ENCODE measurements at places on chromosomes 7 and 10. TPM values are rescaled to one million over a fixed set of nuclear protein-coding genes. Genes with fewer than 3 reads are reported as not detected.

- H3K4me1 ChIP-seq = peaks cover 17% of the 10 kb centered on the region
- no peaks in the 10 kb centered on the region for H3K27me3 ChIP-seq
- H3K4me3 ChIP-seq = no peak overlapping the region
- H3K27ac ChIP-seq = no peak overlapping the region
- H3K36me3 ChIP-seq = no peaks in the 10 kb centered on the region
These were observed 106.3 kb downstream of the ATXN7L1 start for GRCh38 chr7:105769901-105770628.

The TCF7L2 gene
- 71.1 TPM for total RNA-seq

- no peaks in the 10 kb centered on the region for H3K4me1 ChIP-seq
- H3K36me3 ChIP-seq = peaks cover 11% of the 10 kb centered on the region
- DNase-seq = no peak
- no peak overlapping the region for H3K4me3 ChIP-seq
These were observed 94.3 kb downstream of the IDE start for GRCh38 chr10:92479547-92479946.

GRCh38 chr10:21463436-21463835, 62.0 kb downstream of the SKIDA1 start:
- H3K27me3 ChIP-seq = no peaks in the 10 kb centered on the region
- H3K4me1 ChIP-seq = no peaks in the 10 kb centered on the region
- H3K27ac ChIP-seq = no peak overlapping the region
- no peaks in the 10 kb centered on the region for H3K36me3 ChIP-seq
- DNase-seq = no peak

DNA sequence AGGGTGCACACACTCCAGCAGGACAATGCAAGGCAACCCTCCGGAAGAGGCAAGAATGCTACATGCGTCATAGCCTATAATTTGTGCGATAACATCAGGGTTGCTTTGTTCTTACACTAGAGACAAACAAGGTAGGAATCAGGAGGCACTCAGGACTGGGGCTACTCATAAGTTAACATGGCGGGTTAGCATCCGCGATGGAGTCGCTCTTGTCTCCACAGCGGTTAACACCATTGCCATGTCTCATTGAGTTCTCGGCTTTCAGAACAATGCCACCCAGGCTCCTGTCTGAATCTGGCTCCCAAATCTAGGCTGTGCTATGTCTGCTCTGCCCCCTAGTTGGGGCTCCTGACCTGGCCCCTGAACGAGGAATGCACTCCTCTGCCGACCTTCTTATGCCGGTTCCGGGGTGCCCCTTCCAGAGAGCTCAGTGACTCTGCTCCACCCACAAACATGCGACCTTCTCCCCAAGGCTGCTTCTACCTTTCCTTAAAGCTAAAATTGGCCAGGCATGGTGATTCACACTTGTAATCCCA, 24.9 kb upstream of the SLF2 start:
- H3K36me3 ChIP-seq = no peaks in the 10 kb centered on the region
- H3K27me3 ChIP-seq = no peaks in the 10 kb centered on the region
- H3K4me3 ChIP-seq = no peak overlapping the region
- no peaks in the 10 kb centered on the region for H3K4me1 ChIP-seq
- H3K27ac ChIP-seq = no peak overlapping the region

The ABHD11 gene
- total RNA-seq = 29.4 TPM

The TLL2 gene
- total RNA-seq = 1.8 TPM

The HABP2 gene
- total RNA-seq = not detected

GRCh38 chr10:128185627-128186026, 59.4 kb upstream of the MKI67 start:
- H3K27ac ChIP-seq = no peak overlapping the region
- H3K27me3 ChIP-seq = no peaks in the 10 kb centered on the region
- DNase-seq = no peak
- peaks cover 18% of the 10 kb centered on the region for H3K36me3 ChIP-seq
- no peak overlapping the region for H3K4me3 ChIP-seq

The MSANTD7 gene
- total RNA-seq = 25.0 TPM

- no peak overlapping the region for H3K4me3 ChIP-seq
- H3K27me3 ChIP-seq = no peaks in the 10 kb centered on the region
- no peaks in the 10 kb centered on the region for H3K4me1 ChIP-seq
- no peak for DNase-seq
- no peak overlapping the region for H3K27ac ChIP-seq
These were observed 113.2 kb downstream of the MICALL2 start for GRCh38 chr7:1345796-1346755.

DNA sequence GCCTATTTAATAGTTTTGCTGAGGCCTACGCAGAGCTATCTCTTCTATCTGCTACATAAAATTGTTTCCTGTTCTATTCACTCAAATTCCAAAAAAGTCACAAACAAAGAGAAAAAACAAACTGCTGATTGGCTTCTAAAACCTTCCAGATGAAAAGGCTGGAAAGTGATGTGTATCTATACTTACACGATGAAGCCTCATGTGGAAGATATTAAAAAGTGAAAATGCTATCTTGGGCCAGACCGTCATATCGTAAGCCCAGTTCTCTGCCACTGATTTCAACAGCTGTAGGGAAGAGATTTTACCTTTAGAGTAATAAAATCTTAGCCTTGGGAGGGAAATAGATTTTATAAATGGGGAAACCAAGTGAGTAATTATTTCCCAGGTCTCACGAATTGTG, 394.8 kb downstream of the KIF20B start:
- H3K4me1 ChIP-seq = peaks cover 3% of the 10 kb centered on the region
- no peak for DNase-seq
- H3K4me3 ChIP-seq = no peak overlapping the region
- no peaks in the 10 kb centered on the region for H3K36me3 ChIP-seq

GRCh38 chr10:127012769-127013152, 107.5 kb downstream of the DOCK1 start:
- no peak for DNase-seq
- H3K27me3 ChIP-seq = no peaks in the 10 kb centered on the region
- H3K27ac ChIP-seq = no peak overlapping the region
- no peak overlapping the region for H3K4me3 ChIP-seq
- peaks cover 5% of the 10 kb centered on the region for H3K36me3 ChIP-seq

DNA sequence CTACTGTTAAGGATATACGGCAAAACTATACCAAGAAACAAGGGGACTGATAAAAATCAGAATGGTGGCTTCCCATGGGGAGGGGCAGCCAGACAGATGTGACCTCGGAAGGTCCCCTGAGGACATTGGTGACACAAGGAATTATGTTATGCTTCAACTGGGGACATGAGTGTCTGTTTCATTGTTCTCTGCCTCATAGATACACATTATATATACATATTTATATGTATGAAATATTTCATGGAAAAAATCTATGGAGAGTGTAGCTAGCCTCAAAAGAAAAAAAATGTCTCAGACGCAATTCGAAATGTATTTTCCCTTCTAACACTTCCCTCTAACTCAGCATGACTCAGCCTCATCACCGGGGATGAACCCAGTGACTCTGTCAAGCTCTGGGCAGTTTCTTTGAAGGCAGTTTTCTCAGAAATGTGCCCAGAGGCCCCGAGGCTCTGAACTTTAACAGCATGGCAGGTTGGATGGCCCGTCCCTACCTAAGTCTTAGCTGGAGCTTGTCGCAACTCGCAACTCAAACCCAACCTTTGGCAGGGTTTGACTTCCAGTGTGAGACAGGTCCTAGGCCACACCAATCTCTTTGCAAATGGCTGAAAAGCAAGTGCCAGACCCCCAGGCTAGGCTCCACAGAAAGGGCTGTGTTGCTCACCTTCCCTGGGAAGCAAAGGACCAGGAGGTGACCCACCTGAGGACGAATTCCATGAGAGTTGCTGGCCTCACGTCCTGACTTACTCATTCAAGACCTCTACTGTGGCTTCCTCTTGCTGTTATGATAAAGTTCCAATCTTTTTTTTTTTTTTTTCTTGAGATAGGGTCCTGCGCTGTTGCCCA, 86.9 kb downstream of the CARD11 start:
- no peak overlapping the region for H3K4me3 ChIP-seq
- no peaks in the 10 kb centered on the region for H3K4me1 ChIP-seq
- DNase-seq = no peak
- no peak overlapping the region for H3K27ac ChIP-seq
- peaks cover 18% of the 10 kb centered on the region for H3K36me3 ChIP-seq
- no peaks in the 10 kb centered on the region for H3K27me3 ChIP-seq

The OR2A12 gene
- total RNA-seq = not detected

The ABCA13 gene
- total RNA-seq = 0.11 TPM

- no peak overlapping the region for H3K27ac ChIP-seq
- no peak overlapping the region for H3K4me3 ChIP-seq
- H3K36me3 ChIP-seq = peaks cover 8% of the 10 kb centered on the region
These were observed 171.2 kb downstream of the CHCHD3 start for GRCh38 chr7:132910657-132911056.

DNA sequence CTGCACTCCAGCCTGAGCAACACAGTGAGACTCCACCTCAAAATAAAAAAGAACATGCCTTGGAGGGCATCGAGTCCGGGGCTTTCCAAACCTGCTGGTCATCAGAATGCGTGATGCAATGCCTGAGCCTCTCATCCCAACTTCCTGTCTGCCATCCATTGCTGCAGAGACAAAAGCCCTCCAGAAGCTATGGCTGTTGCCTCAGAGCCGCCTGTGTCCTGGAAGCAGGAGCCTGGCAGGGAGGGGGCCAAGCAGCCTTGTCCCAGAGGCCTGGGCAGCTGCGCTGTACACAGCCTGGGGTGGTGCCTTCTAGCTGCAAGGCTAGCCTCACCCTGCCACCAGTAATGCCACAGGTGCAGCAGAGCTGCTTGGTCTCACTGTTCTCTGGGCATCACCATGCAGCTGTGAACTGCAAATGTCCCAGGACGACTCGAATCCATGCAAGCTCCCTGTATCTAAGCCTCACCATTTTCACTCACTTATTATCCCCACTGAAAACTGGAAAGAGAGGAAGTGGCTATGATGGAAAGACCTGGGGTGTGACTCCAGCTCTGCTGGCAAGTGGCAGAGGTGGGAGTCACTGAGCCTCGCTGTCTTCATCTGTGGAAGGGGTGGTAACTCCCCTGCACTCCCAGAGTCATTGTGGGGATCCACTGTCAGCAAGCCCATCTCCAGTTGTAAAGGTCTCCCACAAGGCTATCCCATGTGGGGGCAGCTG, 7.0 kb downstream of the ALOX5 start:
- no peaks in the 10 kb centered on the region for H3K4me1 ChIP-seq
- H3K4me3 ChIP-seq = no peak overlapping the region
- no peaks in the 10 kb centered on the region for H3K36me3 ChIP-seq
- DNase-seq = no peak

GRCh38 chr10:74923556-74923955, 97.2 kb downstream of the KAT6B start:
- H3K27me3 ChIP-seq = no peaks in the 10 kb centered on the region
- no peak overlapping the region for H3K4me3 ChIP-seq
- H3K4me1 ChIP-seq = peaks cover 11% of the 10 kb centered on the region
- no peak overlapping the region for H3K27ac ChIP-seq

The SLC26A5 gene
- 0.11 TPM for total RNA-seq

DNA sequence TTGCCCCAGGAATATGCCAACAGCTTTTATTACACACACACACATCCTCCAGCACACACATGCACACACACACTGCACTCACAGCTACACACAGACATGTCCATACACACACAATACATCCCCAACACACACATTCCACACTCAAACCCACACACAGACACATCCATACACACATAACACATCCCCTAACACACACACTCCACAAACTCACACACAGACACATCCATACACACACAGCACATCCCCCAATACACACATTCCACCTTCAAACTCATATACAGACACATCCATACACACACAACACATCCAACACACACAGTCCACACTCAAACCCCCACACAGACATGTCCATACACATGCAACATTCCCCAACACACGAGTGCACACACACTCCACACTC, 19.1 kb downstream of the SH3PXD2A start:
- H3K36me3 ChIP-seq = no peaks in the 10 kb centered on the region
- H3K27ac ChIP-seq = no peak overlapping the region

The VWA2 gene
- total RNA-seq = 1.6 TPM

The CPXM2 gene
- total RNA-seq = 1.9 TPM
